ENCODE measurements at places on chromosomes 3 and 15.

GRCh38 chr3:35488526-35488925 lies 150.8 kb upstream of the ARPP21 start:
- DNase-seq = no peak

GRCh38 chr3:128709506-128710210 lies 16.3 kb upstream of the RAB7A start:
- no peak for DNase-seq

- DNase-seq = no peak
These were observed 13.4 kb downstream of the WDR48 start for GRCh38 chr3:39065197-39065596.

GRCh38 chr3:128351546-128351945 lies 115.1 kb downstream of the DNAJB8 start:
- DNase-seq = no peak

GRCh38 chr3:127214975-127215374 lies 22.0 kb downstream of the PRR23E start:
- no peak for DNase-seq

GRCh38 chr3:70182166-70182565 lies 130.3 kb downstream of the MDFIC2 start:
- DNase-seq = no peak

DNA sequence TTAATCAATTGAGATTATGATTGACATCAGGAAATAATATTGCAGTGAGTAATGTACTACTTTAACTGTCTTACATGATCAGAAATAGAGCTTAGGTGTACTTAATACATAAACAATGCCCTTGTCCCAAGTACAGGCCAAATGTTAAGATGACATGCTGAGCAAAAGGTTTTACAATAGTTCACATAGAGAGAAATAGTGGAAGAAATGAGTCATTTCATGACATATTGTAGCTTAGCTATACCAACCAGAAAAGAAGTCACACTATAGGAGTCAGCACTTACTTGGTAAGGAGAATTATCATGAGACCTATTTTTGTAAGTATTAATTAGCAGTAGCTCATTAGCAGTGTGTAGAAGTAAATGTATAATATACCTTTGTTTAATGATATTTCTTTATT lies 96.4 kb upstream of the NANOGP8 start:
- no peak for DNase-seq

- no peak for DNase-seq
These were observed 140.6 kb upstream of the PRR20G start for GRCh38 chr3:127428344-127428997.

DNA sequence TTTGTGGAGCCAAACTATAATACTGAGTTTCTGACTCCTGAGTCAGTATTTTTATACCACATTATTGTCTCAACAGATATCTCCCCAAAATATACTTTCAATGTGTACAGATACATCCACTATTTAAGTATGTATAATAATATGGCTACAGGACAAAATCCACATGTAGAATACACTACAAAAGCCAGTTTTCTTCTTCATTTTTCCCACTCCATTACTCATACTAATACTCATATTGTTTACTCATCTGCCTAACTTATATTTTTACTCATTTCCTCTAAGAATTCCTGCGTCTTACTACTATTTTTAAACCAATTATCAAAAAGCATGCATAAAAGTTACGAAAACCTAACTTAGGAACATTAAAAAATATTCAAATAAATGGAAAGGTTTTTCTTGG lies 440.8 kb downstream of the ZNF385D start:
- no peak for DNase-seq

DNA sequence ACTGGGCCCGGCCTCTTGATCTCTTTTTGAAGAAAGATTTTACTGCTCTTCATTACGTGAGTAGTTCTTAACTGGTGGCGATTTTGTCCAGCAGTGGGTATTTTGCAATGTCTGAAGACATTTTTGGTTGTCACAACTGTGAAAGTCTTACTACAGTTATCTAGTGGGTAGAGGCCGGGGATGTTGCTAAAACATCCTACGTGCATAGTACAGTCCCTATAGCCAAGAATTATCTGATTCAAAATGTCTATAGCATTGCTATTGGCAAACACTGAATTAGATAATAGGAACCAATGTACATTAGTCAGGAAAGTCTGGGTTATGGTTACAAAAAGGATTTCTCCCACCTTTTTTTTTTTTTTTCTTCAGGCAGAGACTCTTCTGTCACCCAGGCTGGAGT lies 38.1 kb downstream of the FOXL2 start:
- DNase-seq = no peak

DNA sequence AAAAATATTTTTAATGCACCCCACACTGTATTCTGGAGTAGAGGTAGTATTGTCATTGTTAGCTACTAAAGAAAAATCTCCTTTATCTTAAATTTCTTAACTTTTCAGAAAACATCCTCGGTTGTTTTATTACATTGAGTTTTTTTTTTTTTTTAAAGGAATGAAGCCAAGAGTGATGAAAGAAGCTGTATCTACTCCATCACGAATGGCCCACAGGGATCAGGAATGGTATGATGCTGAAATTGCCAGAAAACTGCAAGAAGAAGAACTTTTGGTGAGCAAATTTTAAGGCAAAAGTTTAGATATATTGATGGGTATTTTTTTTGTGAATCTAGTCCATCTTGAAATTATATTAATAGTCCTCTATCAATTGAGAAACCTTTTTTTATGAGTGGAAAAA lies 49.7 kb upstream of the UTS2B start:
- DNase-seq = no peak

DNA sequence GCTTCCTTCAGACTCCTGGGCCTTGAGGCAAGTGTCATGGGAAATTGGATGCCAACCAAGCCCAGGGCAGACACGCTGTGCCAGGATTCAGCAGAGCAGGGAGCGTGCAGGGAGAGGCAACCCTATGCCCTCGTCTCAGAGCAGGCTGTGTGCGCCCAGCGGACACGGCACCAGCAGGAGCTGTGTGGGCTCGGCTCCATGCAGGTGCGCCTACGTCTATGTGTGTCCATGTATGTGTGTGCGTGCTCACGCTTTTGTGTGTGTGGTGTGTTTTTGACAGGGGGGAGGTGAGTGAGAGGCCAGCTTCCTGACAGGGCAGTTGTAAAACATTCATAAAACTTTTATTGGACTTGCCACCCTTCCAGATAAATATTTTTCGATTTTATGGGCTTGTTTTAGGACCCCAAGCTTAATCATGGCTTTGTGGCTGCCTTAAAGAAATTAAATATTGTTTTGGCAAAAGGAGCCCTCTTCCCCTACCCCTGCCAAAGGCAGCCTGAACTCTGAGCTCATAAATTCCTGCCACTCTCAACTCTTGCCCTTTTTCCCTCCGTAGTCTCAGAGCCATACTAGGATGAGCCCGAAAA lies 84.4 kb downstream of the DNAJB8 start:
- DNase-seq = no peak

- DNase-seq = no peak
These were observed 32.6 kb downstream of the BLM start for GRCh38 chr15:90749754-90750153.

- no peak for DNase-seq
These were observed 53.3 kb downstream of the MEIS2 start for GRCh38 chr15:37046876-37047614.

GRCh38 chr15:34318277-34319079 lies 19.1 kb downstream of the SLC12A6 start:
- no peak for DNase-seq

DNA sequence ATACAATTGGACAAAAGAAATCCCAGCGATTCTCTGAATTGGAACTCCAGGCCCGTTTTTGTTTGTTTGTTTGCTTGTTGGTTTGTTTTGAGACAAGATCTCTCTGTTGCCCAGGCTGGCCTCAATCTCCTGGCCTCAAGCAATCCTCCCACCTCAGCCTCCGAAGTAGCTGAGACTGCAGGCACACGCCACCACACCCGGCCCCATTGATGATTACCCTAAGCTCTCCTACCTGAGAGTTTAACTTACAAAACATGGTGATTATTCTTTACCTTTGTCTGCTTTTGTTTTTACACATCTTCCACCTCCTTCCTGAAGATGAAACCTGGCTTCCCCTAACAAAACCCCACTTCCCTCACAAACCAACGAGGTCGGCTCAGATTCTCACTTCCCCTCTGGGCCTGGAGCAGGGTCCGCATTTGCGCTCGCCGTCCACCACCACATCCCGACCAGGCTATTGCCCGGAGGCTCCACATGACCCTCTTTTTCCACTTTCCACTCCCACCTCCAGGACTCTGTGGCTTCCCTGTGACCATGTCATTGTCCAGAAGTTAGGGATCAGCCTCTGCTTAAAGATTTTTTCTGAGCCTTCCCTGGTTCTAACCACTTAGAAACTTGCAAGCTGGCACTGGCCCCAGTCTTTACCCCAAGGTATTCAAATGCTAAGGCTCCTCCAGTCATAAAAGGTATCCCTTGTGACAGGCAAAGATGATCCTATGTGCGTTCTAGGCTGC lies 14.8 kb downstream of the KLHL6 start:
- no peak for DNase-seq

DNA sequence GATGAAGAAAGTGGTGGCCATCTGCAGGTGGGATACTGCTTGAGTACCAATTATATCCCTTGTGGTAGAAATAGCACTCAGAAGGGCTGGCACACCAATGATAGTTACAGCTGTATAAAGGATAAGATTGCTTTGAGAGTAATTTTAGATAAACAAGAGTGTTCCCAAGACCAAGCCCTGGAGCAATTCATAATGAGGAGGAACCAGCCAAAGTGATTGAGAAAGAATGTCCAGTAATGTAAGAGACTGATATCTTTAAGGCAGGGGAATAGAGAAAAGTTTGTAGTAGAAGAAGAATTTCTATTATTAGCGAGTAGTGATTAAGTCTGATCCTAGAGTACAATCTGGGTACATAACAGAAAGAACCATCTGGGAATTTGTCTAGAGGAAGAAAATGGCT lies 945.1 kb downstream of the OTOL1 start:
- DNase-seq = no peak

GRCh38 chr15:73927476-73928240 lies 1.4 kb downstream of the LOXL1 start:
- peak; percentile 59 for DNase-seq

GRCh38 chr3:44832965-44833364 lies 28.7 kb upstream of the TMEM42 start:
- DNase-seq = no peak

GRCh38 chr15:50790778-50791453 lies 25.4 kb upstream of the SPPL2A start:
- DNase-seq = no peak

- DNase-seq = no peak
These were observed 333.1 kb upstream of the KCNMB2 start for GRCh38 chr3:178203165-178203564.

DNA sequence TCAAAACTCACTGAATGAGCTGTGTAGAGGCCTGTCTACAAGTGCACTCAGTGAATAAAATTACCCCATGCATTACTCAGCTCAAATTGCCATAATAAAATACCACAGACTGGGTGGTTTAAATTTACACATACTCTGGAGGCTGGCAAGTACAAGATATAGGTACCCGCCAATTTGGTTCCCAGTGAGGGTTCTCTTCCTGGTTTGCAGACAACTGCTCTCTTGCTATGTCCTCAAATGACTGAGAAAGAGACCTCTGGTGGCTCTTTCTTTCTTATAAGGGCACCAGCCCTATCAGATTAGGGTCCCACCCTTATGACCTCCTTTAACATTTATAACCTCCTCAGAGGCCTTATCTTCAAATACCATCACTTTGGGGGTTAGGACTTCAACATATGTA lies 237.0 kb downstream of the CPNE4 start:
- DNase-seq = no peak

- no peak for DNase-seq
These were observed 113.9 kb downstream of the DGKG start for GRCh38 chr3:186247821-186248814.

DNA sequence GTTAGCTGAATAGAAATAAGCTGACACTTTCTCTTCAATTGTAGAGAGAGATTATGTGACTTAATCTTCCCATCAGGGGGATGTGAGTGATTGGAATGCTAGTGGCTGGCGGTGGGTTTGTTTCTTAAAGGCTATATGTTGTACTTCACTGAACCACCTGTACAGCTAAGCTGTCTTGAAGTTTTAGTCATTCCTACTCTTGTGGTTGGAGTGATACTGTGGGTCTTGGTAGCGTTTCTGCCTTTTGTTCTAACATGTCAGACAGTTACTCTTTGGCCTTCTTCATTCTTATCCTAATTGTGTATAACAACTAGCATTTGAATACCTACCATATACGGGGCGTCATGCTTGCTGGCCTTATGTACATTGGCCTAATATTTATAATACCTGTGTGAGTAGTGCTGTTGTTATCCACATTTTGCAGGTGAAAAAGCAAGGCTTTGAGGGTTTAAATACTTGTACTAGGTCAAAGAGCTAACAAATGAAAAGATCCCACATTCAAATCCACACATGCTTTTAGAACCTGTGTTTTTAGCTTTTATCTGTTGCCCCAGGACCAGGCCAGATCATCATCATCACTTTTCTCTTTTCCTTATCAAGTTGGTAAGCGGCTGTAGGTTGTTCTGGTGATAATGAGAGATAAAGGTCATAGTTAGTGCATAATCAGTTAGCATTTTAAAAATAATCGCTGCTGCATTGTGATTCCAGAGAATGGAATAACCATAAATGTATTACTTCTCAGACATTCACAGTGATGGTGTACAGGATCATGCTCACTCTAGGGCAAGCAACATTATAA lies 50.2 kb downstream of the AKAP13 start:
- DNase-seq = no peak

GRCh38 chr15:47870956-47871625 lies 153.8 kb downstream of the SEMA6D start:
- DNase-seq = no peak

GRCh38 chr3:167450195-167450594 lies 23.6 kb downstream of the SERPINI2 start:
- no peak for DNase-seq

All from stimulated activated CD8-positive, alpha-beta memory T cell treated with anti-CD3 and anti-CD28 coated beads, Interleukin-4, amount 100 ng/mL, for 24 hours (primary cell).